ENCODE measurements at places on chromosomes 6 and 20. TPM values are rescaled to one million over a fixed set of nuclear protein-coding genes. Genes with fewer than 3 reads are reported as not detected.

GRCh38 chr6:122726649-122727048 lies 52.9 kb upstream of the FABP7 start:
- no peak overlapping the region for H3K27ac ChIP-seq
- H3K27me3 ChIP-seq, result no peaks in the 10 kb centered on the region
- DNase-seq, result peak; percentile 52
- no peak overlapping the region for H3K4me3 ChIP-seq
- H3K4me1 ChIP-seq, result no peaks in the 10 kb centered on the region

- no peak overlapping the region for H3K4me3 ChIP-seq
- no peak overlapping the region for H3K27ac ChIP-seq
- H3K36me3 ChIP-seq, result no peaks in the 10 kb centered on the region
- no peak for DNase-seq
- H3K4me1 ChIP-seq, result no peaks in the 10 kb centered on the region
- H3K27me3 ChIP-seq, result no peaks in the 10 kb centered on the region
Measured at GRCh38 chr6:52908526-52908925, 972 bp downstream of the GSTA3 start.

DNA sequence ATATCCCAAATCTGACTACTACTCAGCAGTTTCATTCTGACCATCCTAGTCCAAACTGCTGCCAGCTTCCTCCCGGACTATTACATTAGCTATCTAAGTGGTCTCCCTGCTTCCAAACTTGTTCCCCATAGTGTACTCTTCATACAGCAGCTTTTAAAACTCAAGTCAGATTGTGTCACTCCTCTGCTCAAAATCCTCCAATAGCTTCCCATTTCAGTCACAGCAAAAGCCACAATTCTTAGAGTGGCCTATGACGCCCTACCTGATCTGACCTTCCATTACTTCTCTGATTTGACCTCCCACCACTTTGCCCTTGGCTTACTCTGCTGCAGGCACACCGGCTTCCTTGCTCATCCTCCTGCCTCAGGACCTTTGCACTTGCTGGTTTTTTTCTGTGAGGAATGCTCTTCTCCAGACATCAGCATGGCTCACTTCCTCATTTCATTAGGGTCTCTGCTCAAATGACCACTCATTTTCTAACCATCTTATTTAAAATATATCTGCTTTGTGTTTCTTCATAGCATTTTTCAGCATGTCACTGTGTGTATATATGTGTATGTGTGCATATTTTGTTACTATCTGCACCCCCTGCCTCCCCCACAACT lies 111.1 kb upstream of the DTNBP1 start:
- H3K4me3 ChIP-seq, result no peak overlapping the region
- no peak overlapping the region for H3K27ac ChIP-seq
- no peaks in the 10 kb centered on the region for H3K36me3 ChIP-seq
- no peak for DNase-seq
- peaks cover 13% of the 10 kb centered on the region for H3K4me1 ChIP-seq
- peaks cover 13% of the 10 kb centered on the region for H3K27me3 ChIP-seq

- H3K4me1 ChIP-seq, result peaks cover 15% of the 10 kb centered on the region
- no peaks in the 10 kb centered on the region for H3K36me3 ChIP-seq
- no peaks in the 10 kb centered on the region for H3K27me3 ChIP-seq
Measured at GRCh38 chr6:52643158-52643557, 27.8 kb upstream of the TMEM14A start.

DNA sequence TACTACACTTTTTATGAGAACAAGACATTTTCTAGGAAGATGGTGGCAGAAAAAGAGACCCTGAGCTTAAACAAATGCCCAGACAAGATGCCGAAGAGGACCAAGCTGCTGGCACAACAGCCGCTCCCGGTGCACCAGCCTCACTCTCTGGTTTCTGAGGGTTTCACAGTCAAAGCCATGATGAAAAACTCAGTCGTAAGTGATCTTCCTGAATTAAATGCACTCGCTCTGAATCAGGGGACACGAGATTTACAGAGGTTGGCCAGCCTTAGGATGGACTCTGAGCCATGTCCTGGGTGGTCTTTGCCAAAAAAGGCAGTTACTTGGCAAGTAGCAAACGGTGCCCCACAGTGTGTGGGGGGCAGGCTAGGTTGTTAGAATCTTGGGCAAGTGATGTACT lies 423 bp downstream of the PACRG start:
- no peaks in the 10 kb centered on the region for H3K4me1 ChIP-seq
- peak overlapping the region; percentile 86 for H3K4me3 ChIP-seq
- H3K27ac ChIP-seq, result peak overlapping the region; percentile 28
- no peaks in the 10 kb centered on the region for H3K36me3 ChIP-seq
- peak; percentile 53 for DNase-seq

DNA sequence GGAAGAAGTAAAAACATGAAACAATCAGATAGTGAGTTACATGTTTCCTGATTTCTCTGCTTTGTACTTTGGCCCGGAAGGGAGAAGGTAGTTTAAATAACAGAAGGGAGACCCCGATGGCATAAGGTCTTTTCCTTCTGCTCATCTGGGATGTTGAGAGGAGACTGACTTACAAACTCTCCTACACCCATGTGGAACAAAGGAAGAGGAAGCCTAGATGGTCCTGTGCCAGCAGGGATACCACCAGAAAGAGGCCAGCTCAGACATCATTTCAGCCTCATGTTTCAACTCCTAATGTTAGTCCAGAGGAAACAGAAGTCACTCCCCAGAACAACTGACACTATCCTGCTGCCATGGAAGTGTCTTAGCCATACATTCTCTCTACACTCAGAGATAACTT lies 250.7 kb upstream of the NOX3 start:
- no peak for DNase-seq
- H3K4me3 ChIP-seq, result no peak overlapping the region
- no peaks in the 10 kb centered on the region for H3K27me3 ChIP-seq

- peak; percentile 82 for DNase-seq
- H3K36me3 ChIP-seq, result peaks cover 22% of the 10 kb centered on the region
- H3K27me3 ChIP-seq, result no peaks in the 10 kb centered on the region
Measured at GRCh38 chr20:25676164-25676809, 20.4 kb downstream of the ZNF337 start.

DNA sequence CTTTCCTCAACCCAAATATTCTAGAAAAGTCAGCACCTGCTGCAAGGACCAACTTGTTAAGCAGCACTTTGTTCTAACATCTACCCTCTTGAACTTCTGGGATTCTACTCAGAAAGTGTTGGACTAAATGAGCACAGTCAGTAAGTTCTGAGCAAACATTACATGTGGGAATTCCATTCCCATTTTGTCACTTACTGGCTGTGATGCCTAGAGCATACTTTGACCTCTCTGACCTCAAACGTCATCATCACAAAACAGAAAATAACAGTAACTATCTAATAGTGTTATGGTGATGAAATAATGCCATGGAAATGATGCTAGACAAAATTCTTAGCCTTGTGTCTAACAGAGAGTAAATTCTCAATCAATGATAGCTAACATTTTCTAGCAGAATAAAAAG lies 829.4 kb downstream of the EPHA7 start:
- H3K4me3 ChIP-seq, result no peak overlapping the region
- no peaks in the 10 kb centered on the region for H3K36me3 ChIP-seq
- no peak for DNase-seq
- H3K4me1 ChIP-seq, result no peaks in the 10 kb centered on the region
- H3K27me3 ChIP-seq, result no peaks in the 10 kb centered on the region

DNA sequence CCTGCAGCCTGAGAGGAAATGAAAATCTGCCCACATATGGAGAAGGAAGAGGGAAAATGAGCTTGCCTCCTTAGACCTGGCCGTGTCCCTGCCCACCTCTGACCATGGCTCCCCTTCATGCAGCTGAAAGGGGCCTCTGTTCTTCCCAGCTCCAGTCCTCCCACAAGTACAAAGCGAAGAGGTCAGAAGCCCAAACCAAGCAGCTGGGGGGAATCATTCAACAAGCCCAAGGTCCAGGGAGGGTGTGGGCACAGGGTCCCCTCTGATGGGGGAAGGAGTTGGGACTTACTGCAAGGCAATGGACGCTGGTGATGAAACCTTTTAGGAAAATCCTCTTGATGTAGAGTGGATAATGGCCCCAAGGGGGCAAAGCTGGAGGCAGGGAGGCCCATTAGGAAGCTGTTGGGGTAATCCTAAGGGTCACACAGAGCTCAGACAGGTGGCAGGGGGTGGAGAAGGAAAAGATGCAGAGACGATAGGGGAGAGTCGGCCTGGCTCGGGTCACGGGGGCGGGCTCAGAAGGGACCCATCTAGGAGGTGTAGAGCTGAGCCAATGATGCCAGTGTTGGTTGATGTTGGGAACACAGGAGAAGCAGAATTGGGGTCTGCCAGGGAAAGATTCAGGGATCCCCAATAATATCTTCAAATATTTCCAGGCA lies 16.1 kb upstream of the GRM4 start:
- 0 out of 2 replicates have a peak, but pooled peaks cover 3% of the 10 kb centered on the region for H3K27me3 ChIP-seq
- no peak for DNase-seq
- no peaks in the 10 kb centered on the region for H3K4me1 ChIP-seq
- no peak overlapping the region for H3K27ac ChIP-seq
- no peaks in the 10 kb centered on the region for H3K36me3 ChIP-seq
- no peak overlapping the region for H3K4me3 ChIP-seq

- DNase-seq, result no peak
- no peak overlapping the region for H3K4me3 ChIP-seq
- no peak overlapping the region for H3K27ac ChIP-seq
Measured at GRCh38 chr6:157838718-157839430, 15.8 kb downstream of the SNX9 start.

DNA sequence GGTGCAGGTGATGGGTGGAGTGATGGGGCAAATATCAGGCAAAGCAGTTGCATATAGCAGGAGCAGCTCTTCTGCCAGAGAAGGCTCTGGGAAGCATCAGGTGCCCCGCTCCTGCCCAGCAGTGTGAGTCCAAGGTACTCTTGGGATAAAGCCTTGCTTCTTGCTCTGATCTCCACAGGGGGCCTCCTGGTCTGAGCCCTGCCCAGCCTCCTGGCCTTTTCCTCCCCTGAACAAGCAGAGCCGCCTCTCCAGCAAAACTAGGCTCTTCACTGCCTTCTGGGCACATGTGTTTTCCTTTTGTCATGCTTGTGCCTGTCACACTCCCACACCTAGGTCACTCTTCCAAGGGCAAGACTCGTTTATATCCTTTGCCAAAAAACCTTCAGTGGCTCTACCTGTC lies 34.3 kb downstream of the SIRPA start:
- peaks cover 16% of the 10 kb centered on the region for H3K4me1 ChIP-seq
- DNase-seq, result no peak
- no peaks in the 10 kb centered on the region for H3K27me3 ChIP-seq
- peaks cover 16% of the 10 kb centered on the region for H3K36me3 ChIP-seq
- no peak overlapping the region for H3K27ac ChIP-seq
- H3K4me3 ChIP-seq, result no peak overlapping the region

DNA sequence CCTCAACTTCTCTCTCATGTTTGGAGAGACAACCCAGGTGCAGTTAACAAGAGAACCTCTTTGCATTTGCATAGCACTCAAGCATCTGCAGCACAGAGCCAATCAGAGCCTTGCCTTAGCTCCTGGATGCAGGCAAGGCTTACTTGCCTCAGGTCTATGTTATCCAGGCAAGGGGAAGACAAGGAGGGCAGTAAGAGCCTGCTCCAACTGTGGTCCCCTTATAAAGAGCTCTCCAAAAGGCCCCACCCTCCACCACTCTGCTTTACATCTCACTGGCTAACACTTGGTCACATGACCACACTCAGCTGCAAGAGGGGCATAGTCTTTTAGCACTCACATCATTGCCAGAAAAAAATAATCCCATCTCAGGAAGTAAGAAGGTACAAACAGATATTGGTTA lies 540.0 kb downstream of the PTPRT start:
- no peaks in the 10 kb centered on the region for H3K36me3 ChIP-seq
- H3K4me1 ChIP-seq, result no peaks in the 10 kb centered on the region

DNA sequence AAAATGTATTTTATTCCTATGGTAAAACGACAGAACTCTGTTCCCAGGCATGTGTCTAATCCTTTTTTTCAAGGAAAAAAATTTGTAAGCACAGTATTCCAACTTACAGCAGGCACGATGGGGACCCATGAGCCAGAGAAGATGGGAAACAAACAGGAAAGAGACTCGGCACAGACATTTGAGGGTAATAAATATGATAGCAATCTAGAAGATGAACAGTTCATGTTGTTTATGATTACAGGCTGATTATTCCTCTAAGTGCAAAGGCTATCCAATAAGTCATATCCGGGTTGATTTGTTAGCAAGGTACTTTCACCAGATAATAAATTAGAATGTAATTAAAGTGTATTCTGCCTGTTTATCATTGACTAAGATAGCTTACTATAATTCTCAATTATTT lies 43.2 kb downstream of the PDSS2 start:
- H3K27ac ChIP-seq, result no peak overlapping the region
- DNase-seq, result no peak
- H3K4me1 ChIP-seq, result peaks cover 4% of the 10 kb centered on the region

DNA sequence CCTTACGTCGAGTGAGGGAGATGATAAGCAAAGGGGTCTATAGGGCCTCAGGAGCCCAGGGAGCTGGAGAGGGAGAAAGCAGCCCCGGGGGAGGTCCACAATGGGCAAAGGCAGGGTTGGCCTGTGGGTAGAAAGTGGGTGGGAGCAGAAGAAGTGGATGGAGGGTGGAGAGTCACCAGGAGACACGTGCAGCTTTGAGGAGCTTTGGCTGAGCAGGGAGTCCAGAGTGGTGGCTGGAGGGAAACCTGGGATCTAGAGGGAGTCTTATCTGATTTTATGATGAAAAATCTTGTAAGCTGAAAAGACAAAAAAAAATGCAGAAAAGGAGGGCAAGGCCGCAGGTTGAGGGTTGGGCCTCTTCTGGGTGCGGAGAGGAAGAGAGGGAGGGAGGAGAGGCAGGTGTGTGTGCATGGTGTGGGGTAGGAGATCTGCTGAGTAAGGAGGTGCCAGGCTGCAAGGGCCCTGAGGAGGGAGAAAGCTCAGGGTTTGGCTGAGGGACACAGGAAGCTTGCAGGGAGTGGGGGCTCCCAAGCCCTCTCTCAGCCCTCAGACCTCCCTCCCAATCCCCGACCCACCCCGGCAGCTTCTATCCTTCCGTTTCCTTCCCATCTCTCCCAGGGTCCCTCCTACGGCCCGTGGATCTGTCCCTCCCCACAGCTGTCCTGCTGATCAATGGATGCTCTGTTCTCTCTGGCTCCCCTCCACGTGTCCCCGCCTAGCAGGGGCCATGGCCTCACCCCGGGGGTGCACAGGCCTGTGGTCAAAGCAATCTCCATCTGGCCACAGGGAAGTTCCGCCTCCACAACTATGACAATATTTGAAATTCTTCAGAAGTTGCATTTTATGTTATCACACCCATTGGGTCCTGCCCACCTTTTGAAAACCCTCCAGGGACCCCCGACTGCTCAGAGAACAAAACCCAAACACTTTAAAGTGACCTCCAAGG lies 17.1 kb upstream of the BPI start:
- no peak overlapping the region for H3K4me3 ChIP-seq
- H3K27me3 ChIP-seq, result no peaks in the 10 kb centered on the region
- H3K36me3 ChIP-seq, result no peaks in the 10 kb centered on the region
- no peak for DNase-seq
- peaks cover 13% of the 10 kb centered on the region for H3K4me1 ChIP-seq

Gene OTOR
- not detected for total RNA-seq

Gene SLC17A1
- total RNA-seq, result not detected

Gene HLA-DQA2
- not detected for total RNA-seq

Gene FOXS1
- not detected for total RNA-seq
